Activated CD4-positive, CD25-positive, alpha-beta regulatory T cell treated with anti-CD3 and anti-CD28 coated beads, Interleukin-2, amount 50 U/mL, for 16 hours (primary cell): ENCODE measurements at places on chromosomes 7 and 10.

DNA sequence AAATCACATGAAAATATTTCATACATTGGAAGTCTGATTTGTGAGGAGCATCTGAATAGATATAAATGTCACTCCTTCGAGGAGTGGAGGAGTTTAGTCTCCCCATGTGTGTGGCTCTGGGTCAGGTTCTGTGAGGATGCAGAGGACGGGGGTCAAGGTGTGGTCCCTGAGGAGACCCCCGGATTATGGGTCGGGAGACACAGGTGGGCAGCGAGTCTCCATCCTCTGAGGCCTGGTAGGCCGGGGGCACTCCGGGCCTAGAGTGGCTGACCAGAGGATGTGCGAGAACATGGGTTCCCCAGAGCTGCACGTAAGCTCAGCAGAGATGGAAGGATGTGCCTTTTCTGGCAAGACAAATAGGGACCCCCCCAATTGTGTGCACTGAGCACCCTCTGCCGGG lies 93.4 kb upstream of the TCERG1L start:
- no peak for DNase-seq

- no peak for DNase-seq
These were observed 234.4 kb downstream of the ARL4A start for GRCh38 chr7:12921751-12922345.

GRCh38 chr7:55019191-55019690 lies 424 bp downstream of the EGFR start:
- DNase-seq = no peak

- no peak for DNase-seq
These were observed 842.5 kb downstream of the GRID1 start for GRCh38 chr10:85524001-85524666.

- DNase-seq = no peak
These were observed 165.5 kb downstream of the MAGI2 start for GRCh38 chr7:79287981-79288380.

DNA sequence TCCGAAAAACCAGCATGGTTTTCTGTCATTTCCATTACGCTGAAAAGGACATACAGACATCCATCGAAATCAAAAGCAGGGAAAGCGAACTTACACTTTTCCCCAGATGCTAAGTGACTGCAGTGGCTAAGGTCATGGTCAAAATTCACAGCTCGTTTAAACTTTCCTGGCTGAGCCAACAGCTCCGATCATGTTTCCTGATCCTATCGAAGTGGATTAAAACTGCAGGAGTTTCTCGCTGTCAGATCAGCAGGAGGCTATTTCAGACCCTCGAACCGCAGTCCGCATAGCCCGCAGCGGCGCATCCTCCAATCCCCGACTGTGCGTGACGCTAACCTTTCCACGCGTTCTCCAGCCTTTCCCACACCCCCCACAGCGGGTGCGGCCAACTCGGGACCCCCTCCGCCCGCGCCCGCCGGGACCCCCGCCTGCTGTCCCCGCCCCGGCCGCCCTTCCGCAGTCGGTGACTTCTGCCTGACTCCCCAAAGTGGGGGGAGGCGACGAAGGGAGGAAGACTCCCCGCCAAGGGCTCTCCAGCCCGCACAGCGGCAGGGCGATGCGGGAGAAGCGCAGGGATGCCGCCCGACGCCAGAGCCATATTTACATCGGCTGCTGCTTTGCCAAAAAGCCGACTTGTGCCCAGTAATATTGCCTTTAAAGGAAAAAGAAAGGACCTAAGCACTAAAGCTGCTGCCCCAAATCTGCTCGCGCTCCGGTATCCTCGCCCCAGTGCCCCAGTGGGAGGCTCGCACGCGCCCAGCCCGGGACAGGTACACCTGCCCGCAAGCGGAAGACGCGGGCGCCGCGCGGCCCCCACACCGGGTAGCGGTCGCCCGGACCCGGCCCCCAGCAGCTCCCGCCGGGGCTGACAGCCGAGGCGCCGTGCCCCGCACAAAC lies 1.2 kb downstream of the PIP4K2A start:
- no peak for DNase-seq

- no peak for DNase-seq
These were observed 5.2 kb upstream of the HOXA2 start for GRCh38 chr7:27107391-27108381.

- DNase-seq = no peak
These were observed 94.3 kb upstream of the MYO3A start for GRCh38 chr10:25839683-25840082.

DNA sequence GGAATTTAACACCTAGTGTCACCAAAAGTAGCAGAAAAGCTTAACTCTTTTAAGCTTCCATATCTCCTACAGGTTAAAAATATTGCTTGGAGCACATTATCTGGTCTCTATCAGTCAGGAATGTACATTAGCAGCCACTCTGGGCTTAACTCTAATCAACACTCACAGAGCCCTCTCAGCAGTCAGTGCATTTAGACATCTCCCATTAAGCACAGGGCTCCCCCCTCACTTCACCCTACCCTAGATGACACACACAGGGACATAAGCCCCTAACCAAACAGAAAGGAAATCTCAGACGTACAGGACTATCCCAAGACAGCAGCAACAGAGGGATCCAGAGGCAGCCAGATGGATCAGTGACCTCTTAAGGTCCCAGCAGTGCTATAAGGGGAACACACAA lies 26.4 kb downstream of the FBXW4 start:
- DNase-seq = no peak

DNA sequence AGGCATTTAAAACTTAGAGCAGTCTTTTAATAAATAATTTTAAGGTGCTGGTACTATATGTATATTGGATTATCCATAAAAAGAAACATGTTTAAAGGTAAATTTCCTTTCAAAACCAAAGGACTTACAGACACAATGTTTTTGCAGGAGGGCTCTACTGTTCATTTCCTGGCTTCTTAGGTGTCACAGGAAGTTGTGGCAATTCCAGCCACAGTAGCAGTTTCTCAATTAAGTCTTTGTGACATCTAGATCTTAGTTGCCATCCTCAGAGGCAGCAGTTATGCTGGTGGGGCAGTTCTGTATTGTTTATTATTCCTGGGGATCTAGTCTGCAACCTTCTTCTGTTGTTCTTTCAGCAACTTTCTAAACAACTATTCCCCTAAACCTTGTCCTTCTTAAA lies 460.1 kb downstream of the MAGI2 start:
- DNase-seq = no peak

DNA sequence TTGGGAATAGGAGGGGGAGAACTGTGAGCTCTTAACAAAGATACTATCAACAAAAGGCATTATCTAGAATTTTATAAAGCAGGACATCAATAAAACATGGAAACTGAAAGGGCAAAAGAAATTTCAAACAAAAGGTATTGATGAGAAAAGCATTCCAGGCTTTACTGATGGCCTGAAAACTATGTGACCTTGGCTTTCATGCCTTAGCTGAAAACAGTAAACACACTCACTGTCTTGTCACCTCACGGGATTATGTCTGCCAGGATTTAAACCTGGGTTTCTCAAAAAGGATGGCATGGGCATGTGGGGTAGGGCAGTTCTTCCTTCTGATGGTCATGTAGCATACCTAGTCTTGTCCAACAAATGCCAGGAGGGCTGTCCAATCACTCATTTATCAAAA lies 22.9 kb downstream of the DOCK4 start:
- no peak for DNase-seq

GRCh38 chr7:26081638-26082037 lies 70.4 kb upstream of the NFE2L3 start:
- DNase-seq = no peak

DNA sequence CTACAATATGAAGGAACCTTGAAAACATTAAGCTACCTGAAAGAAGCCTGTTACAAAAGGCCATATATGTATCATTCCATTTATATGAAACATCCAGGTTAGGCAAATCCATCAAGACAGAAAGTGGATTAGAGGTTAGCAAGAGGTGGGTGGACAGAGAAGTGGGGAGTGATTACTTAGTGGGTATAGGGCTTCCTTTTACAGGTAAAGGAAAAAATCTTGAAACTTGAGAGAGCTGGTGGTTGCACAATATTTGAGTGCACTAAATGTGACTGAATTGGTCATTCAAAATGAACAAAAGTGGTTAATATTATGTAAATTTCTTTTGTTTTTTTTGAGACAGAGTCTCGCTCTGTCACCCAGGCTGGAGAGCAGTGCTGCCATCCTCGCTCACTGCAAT lies 119.4 kb upstream of the KIF5B start:
- DNase-seq = no peak

GRCh38 chr7:48518092-48518491 lies 346.8 kb downstream of the ABCA13 start:
- DNase-seq = no peak

DNA sequence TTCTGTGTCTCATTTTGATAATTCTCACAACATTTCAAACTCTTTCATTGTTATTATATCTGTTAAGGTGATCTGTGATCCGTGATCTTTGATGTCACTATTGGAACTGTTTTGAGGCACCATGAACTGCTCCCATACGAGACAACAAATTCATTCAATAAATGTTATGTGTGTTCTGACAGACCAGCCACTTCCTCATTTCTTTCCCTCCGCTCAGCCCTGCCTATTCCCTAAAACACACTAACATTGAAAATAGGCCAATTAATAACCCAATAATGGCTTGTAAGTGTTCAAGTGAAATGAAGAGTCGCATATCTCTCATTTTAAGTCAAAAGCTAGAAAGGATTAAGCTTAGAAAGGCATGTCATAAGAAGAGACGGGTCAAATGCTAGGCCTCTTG lies 45.2 kb downstream of the RNF133 start:
- DNase-seq = no peak

DNA sequence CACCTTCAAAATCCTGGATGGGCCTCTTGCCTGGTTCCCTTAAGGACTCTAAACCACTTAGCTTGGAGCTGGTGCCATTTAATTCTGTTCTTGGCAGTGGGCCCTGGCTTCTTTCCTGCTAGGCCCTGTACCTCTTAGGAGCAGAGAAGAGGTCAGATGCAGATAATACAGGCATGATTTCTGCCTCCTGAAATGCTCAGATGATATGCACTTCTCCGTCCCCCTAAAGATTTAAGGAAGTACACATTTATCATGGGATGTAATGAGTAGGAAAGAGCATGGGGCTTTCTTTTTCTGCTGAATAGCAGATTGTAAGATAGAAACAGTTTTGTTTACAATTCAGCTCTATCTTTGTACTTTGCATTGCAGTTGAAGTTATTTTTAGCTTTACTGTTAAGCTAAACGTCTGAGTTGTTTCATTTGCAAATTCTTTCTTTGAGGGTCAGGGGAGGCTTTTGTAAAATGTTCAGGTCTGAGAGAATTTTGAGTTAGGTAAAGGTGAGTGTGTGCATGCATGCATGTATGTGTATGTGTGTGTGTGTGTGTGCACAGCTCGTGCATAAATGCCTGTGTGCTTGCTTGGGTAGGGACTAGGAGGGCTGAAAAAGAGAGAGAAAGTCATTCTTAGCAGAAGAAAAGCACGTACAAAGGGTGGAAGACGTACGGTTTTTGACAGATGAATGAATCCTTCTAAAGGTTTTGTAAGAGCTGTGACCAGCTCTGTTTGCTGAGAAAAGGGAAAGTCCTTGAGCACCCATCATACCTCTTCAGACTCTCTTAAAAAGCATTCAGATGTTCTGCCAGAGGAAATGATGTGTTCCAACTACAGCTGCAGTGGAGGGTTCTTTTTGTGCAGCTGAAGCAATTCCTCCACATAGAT lies 364.2 kb downstream of the AUTS2 start:
- DNase-seq = no peak

DNA sequence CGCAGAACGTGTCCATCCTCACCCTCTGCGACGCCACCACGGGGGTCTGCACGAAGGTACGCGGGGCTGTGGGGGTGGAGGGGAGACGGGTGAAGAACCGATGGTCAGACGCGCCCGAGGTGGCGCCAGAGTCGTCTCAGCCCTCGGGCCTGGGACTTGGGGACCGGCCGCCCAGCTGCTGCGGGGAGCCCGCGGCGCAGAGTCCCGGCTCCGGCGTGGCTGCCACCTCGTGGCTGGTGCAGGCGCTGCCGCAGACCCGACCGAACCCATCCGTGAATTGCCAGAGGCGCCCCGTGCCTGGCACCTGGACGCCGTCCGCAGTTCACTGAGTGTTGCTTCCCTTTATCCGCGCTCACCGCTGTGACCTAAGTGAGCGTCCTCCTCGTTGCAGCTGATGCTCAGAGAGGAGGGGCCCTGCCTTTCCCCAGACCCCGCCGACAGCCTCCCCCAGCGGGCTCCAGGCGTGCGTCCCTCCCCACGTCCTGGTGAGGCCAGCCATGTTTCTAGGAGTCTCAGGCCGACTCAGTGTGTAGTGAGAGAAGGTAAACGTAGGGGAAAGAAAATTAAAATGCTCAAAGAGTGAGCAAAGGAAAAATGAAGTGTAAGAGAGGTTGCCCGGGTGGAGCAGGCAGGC lies 208.7 kb downstream of the PAXIP1 start:
- no peak for DNase-seq

DNA sequence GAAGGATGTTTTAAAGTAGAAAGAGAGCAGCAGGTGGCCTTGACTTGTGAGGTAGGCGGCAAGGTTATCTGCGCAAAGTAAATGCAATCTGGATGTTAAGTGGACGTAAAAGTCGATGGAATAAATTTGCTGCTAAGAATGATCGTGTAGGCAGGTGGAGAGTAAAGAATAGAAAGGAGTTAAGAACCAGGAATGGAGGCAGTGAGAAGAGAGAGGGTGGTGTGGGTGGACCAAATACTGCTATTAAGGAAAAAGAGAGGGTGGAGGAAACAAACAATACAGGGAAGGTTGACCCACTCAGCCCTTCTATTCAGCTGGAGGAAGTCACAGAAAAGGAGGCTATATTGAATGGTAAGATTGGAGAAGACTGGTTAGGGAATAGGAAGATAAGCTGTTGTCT lies 1.9 kb upstream of the CUL1 start:
- no peak for DNase-seq

DNA sequence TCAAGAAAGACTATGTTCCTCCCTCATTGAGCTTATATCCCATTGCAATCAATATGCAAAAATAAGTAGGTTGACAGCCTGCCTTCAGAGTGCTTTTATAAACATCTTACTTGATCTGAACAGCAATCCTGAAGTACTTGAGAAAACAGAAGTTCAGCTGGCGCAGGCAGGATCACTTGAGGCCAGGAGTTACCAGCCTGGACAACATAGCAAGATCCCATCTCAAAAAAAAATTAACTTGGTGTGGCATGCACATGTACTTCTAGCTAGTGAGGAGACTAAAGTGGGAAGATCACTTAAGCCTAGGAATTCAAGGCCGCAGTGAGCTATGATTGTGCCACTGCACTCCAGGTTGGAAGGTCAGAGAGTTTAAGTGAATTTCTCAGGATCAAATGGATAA lies 30.1 kb downstream of the LUC7L2 start:
- no peak for DNase-seq

- DNase-seq = no peak
These were observed 1.2 kb downstream of the BMI1 start for GRCh38 chr10:22321924-22322640.

- DNase-seq = no peak
These were observed 30.1 kb upstream of the RBM20 start for GRCh38 chr10:110613996-110614495.
